ENCODE measurements at places on chromosomes 1 and 21. TPM values are rescaled to one million over a fixed set of nuclear protein-coding genes. Genes with fewer than 3 reads are reported as not detected.

- H3K27me3 ChIP-seq, result no peaks in the 10 kb centered on the region
- peaks cover 12% of the 10 kb centered on the region for H3K4me1 ChIP-seq
- no peak overlapping the region for H3K27ac ChIP-seq
- peak overlapping the region; percentile 83 for H3K4me3 ChIP-seq
- no peak for DNase-seq
Measured at GRCh38 chr1:156592910-156593660, 1.5 kb downstream of the NAXE start.

GRCh38 chr1:213054733-213055591, 3.9 kb downstream of the RPS6KC1 start:
- no peak overlapping the region for H3K27ac ChIP-seq
- H3K4me3 ChIP-seq, result no peak overlapping the region
- no peaks in the 10 kb centered on the region for H3K27me3 ChIP-seq
- peaks cover 23% of the 10 kb centered on the region for H3K4me1 ChIP-seq
- no peak for DNase-seq

GRCh38 chr1:6454856-6455751, 10.9 kb downstream of the TNFRSF25 start:
- no peaks in the 10 kb centered on the region for H3K4me1 ChIP-seq
- DNase-seq, result no peak
- H3K27ac ChIP-seq, result no peak overlapping the region

DNA sequence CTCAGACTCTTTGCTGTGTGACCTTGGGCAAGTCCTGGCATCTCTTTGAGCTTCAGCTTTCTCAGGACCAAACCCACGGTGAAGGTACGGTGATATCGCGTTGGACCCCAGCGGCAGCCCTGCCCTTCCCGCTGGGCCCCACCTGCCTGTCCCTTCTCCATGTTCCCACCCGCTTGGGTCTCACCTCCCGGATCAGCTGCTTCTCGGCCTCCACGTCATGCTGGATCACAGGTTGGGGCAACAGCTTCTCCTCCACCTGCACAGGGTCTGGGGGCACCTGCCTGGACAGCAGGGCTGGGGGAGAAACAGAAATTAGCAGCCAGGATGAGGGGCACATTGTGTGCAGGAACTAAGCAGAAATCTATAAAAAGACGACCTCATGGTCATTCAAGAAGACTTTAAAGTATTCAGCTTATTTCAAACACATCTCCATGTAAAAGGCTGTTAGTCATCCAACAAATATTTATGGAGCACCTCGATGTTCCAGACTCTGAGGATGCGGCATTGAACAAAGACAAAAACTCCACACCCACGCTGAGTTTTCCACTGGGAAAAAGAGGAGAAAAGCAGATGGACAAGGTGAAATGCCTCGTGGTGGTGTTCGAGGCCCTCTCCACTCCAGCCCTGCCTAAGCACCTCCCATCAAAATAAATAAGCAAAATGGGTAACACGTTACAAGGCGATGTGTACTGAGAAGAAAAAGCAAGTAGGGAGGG, 19.5 kb downstream of the KIF17 start:
- H3K36me3 ChIP-seq, result no peaks in the 10 kb centered on the region
- peaks cover 10% of the 10 kb centered on the region for H3K4me1 ChIP-seq
- H3K27me3 ChIP-seq, result no peaks in the 10 kb centered on the region
- no peak overlapping the region for H3K4me3 ChIP-seq
- DNase-seq, result no peak

- no peak overlapping the region for H3K4me3 ChIP-seq
- no peaks in the 10 kb centered on the region for H3K36me3 ChIP-seq
- DNase-seq, result no peak
- H3K27ac ChIP-seq, result no peak overlapping the region
Measured at GRCh38 chr1:108897865-108898720, 21.3 kb downstream of the GPSM2 start.

GRCh38 chr1:230265200-230266115, 160.7 kb downstream of the PGBD5 start:
- peaks cover 19% of the 10 kb centered on the region for H3K4me1 ChIP-seq
- H3K4me3 ChIP-seq, result no peak overlapping the region
- no peaks in the 10 kb centered on the region for H3K27me3 ChIP-seq
- DNase-seq, result no peak
- H3K36me3 ChIP-seq, result no peaks in the 10 kb centered on the region
- H3K27ac ChIP-seq, result peak overlapping the region; percentile 18

ACTL8 gene
- not detected for total RNA-seq

ATP1A4 gene
- 2.0 TPM for total RNA-seq

GPR52 gene
- total RNA-seq, result 0.34 TPM

All from psoas muscle (tissue), 8 donors.